ENCODE measurements at places on chromosomes 4 and X.
A peak's percentile ranks its signal among the peaks of the same experiment; 100 is the strongest.

GRCh38 chr4:66328803-66329574, 658.7 kb upstream of the EPHA5 start:
- no peak overlapping the region for H3K27ac ChIP-seq
- no peak for DNase-seq
- no peaks in the 10 kb centered on the region for H3K4me1 ChIP-seq
- no peaks in the 10 kb centered on the region for H3K27me3 ChIP-seq
- no peaks in the 10 kb centered on the region for H3K36me3 ChIP-seq

GRCh38 chrX:662126-662525, 31.5 kb downstream of the SHOX start:
- H3K4me1 ChIP-seq = no peaks in the 10 kb centered on the region
- no peak overlapping the region for H3K27ac ChIP-seq
- no peaks in the 10 kb centered on the region for H3K36me3 ChIP-seq
- no peak overlapping the region for H3K4me3 ChIP-seq

GRCh38 chrX:39559229-39559628, 538.5 kb downstream of the BCOR start:
- no peak overlapping the region for H3K4me3 ChIP-seq
- H3K27ac ChIP-seq = no peak overlapping the region
- no peaks in the 10 kb centered on the region for H3K4me1 ChIP-seq
- H3K36me3 ChIP-seq = no peaks in the 10 kb centered on the region
- no peak for DNase-seq

DNA sequence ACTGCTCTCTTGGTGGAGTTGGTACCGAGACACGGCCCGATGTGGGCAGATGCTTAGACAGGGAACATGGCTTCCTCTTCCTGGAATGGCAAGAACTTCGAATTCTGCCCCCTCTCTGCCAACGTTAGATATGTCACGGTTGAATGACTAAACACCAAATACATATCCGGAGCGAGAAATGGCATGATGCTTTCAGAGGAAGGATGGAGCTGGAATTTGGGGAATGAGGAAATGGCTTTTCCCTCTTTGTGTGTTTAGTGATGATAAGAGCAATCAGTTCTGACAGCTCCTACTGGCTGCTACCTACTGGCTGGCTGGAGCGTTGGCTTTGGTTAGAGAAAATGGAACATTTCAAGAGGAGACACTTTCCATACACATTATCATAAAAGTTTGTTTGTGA, 140.0 kb downstream of the DHRSX start:
- no peaks in the 10 kb centered on the region for H3K4me1 ChIP-seq
- no peak overlapping the region for H3K27ac ChIP-seq
- no peak overlapping the region for H3K4me3 ChIP-seq
- H3K27me3 ChIP-seq = no peaks in the 10 kb centered on the region

GRCh38 chr4:2042204-2042946, 16.8 kb upstream of the NAT8L start:
- H3K27ac ChIP-seq = no peak overlapping the region
- H3K4me1 ChIP-seq = peaks cover 10% of the 10 kb centered on the region
- no peaks in the 10 kb centered on the region for H3K36me3 ChIP-seq
- H3K27me3 ChIP-seq = peaks cover 34% of the 10 kb centered on the region
- peak overlapping the region; percentile 54 for H3K4me3 ChIP-seq
- DNase-seq = no peak

DNA sequence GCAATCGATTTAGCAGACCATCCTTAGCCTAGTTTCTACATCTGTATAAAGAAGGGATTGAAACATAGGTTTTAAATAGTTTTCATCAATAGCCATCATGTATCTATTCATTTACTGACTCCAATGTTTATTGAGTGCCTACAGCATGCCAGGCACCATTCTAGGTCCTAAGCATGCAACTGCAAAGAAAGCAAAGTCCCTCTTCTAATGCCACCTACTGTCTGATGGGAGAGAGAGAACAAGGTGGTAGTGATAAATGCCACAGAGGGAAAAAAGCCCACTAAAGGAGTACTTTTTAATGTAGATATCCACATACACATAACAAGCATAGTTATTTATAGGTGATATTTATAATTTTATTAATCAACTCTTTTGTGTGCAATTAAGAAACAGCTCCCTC, 67.6 kb upstream of the PPARGC1A start:
- no peaks in the 10 kb centered on the region for H3K36me3 ChIP-seq
- no peak for DNase-seq
- no peaks in the 10 kb centered on the region for H3K27me3 ChIP-seq
- H3K4me1 ChIP-seq = peaks cover 2% of the 10 kb centered on the region

- no peaks in the 10 kb centered on the region for H3K4me1 ChIP-seq
- H3K4me3 ChIP-seq = no peak overlapping the region
- DNase-seq = no peak
- no peaks in the 10 kb centered on the region for H3K36me3 ChIP-seq
- H3K27ac ChIP-seq = no peak overlapping the region
- H3K27me3 ChIP-seq = no peaks in the 10 kb centered on the region
These were observed 137.1 kb downstream of the RELL1 start for GRCh38 chr4:37549041-37549440.

DNA sequence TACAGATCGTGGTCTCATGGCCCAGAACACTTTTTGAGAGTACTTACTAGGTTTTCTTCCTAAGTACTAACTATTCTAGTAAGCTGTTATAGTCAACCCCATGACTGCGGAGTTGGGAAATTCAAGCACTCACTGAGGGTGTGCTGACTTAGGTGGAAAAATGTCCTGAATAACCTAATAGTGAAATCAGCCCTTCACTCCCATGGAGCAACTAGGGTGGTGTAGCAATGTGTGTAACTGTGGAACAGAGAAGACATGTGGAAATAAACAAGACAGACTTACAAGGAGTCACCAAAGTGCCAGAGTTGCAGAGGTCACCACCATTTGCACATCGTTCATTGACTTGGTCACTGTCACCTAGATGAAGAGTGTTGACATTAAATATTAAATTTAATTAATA, 12.1 kb upstream of the VSIG4 start:
- H3K4me1 ChIP-seq = no peaks in the 10 kb centered on the region
- no peak overlapping the region for H3K4me3 ChIP-seq
- no peak overlapping the region for H3K27ac ChIP-seq

- H3K36me3 ChIP-seq = no peaks in the 10 kb centered on the region
- no peak overlapping the region for H3K4me3 ChIP-seq
- no peak overlapping the region for H3K27ac ChIP-seq
- no peak for DNase-seq
- H3K27me3 ChIP-seq = no peaks in the 10 kb centered on the region
These were observed 24.8 kb downstream of the LRBA start for GRCh38 chr4:150990250-150990649.

DNA sequence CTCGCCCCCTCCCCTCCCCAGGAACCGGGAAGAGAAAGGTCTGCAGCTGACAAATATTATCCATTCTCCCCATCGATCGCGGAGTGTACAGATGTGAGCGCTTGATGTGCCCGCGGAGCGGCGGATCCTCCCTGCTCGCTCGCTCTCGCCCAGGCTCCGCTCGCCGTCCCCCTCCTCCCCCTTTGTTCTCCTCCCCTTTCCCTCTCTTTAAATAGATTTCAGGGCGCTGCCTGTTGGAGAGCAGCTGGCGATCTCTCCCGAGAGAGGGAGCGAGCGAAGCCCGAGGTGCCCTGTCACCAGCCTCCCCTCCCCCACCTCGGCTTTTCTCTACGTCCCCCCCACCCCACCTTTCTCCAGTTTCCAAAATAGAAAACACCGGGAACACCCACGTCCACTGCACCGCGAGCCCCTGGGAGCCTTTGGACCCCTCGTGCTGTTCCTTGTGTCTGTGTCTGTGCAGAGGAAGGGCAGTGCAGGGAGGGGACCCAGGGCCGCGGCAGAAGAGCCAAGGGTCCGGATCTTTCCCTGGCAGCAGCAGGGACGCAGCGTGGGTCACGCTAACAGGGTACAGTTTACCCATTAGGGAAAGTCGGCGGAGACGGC, 56.6 kb upstream of the BCOR start:
- H3K27me3 ChIP-seq = no peaks in the 10 kb centered on the region
- peak; percentile 69 for DNase-seq
- peak overlapping the region; percentile 54 for H3K4me3 ChIP-seq
- H3K36me3 ChIP-seq = no peaks in the 10 kb centered on the region

DNA sequence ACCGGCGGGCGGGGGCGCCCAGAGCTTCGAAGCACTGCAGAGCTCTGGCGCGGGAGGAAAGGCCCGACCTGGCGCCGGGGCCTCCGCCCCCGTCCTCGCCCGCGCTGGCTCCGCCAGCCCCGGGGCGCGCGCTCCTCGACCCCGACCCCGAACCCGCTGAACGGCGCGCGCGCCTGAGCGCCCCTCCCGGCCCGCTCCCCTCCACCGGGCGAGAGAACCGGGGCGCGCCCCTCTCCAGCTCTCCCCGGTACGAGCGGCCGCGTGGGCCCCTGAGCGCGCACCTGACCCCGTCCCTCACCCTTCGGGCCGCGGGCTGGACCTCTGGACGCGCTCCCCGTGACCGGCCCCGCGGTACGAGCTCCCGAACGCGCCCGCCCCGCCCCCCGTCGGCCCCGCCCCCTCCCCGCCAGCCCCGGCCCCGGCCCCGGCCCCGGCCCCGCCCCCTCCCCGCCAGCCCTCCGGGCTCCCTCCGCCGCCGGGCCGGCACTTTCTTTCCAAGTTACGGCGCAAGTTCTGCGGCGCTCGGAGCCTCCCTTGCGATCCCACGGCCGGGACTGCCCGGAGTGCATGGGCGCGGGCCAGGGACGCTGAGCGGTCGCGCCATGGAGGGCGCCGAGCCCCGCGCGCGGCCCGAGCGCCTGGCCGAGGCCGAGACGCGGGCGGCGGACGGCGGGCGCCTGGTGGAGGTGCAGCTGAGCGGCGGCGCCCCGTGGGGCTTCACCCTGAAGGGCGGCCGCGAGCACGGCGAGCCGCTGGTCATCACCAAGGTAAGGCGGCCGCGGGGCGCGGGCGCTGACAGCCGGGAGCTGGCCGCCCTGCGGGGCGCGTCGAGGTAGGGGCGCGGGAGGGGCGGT, at the start of gene SHROOM2:
Gene SHROOM2, plus strand, starts transcription at position 486 of the 854 bp plus-strand sequence. Its CDS starts 117 bp downstream, at position 603.
- no peak within 1 kb of the TSS for H3K27ac ChIP-seq
- no peaks in the 10 kb centered on the region for H3K36me3 ChIP-seq
- H3K27me3 ChIP-seq = no peaks in the 10 kb centered on the region
- DNase-seq = no peak

DNA sequence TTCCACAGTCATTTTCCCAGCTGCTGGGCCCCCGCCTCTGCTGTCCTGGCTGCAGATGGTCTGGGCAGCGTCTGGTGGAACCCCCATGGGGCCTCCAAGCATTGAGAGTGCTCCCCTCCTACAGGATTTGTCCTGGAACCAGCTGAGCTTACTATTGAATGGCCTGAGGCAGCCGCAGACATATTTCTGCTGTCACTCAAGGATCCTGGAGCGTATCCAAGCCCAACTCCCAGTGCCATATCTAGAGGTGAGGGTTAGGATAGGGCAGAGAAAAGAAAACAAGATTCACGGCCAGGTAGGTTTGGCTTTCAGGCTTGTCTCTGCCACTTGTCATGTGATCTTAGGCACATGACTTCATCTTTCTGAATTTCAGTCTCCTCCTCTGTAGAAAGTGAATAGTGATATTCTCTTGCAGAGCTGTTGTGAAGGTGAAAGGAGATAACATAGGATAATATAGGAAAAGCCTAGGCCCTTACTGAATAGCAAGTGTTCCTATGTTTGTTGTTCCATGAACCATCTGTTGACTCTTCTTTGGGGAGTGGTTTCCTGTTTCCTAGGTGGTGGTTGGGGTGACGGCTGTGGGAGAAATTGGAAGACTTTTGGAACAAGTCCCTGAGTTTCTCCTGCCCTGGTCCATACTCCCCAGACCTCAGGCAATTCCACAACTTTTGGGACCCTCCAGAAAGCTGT, 52.3 kb downstream of the SEPSECS start:
- H3K4me1 ChIP-seq = peaks cover 31% of the 10 kb centered on the region
- H3K27me3 ChIP-seq = no peaks in the 10 kb centered on the region
- peak; percentile 55 for DNase-seq
- no peak overlapping the region for H3K4me3 ChIP-seq
- peak overlapping the region; percentile 47 for H3K27ac ChIP-seq

DNA sequence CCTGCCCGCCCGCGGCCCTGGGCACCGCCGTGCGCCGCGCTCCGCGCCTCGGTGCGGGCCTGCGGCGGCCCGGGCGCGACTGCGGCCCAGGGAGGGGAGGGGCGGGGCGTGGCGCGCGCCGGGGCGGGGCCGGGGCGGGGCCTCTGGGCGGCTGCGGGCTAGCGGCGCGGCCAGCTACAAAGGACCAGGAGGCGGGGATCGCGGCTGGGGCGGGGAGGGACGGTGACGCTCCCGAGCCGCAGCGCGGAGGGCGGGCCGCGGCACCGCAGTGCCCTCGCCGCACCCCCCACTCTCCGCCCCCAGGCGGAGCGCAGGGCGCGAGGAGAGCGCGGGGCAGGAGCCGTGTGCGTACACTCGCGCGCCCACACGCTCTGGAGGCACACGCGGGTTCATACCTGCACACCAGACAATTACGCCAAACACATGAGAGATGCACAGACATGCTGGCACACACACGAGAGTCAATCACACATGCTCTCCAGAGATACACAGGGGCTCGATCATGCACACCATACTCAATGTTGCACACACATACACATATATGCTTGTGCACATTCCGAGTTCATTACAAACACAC, at the start of gene CRMP1:
Gene CRMP1, minus strand, starts transcription at position 83 of the 577 bp plus-strand sequence. CDS start 117 bp downstream, outside the sequence.
- H3K4me1 ChIP-seq = peaks cover 2% of the 10 kb centered on the region
- H3K4me3 ChIP-seq = peak within 1 kb of the TSS; percentile 17
- H3K36me3 ChIP-seq = no peaks in the 10 kb centered on the region
- no peak within 1 kb of the TSS for H3K27ac ChIP-seq

DNA sequence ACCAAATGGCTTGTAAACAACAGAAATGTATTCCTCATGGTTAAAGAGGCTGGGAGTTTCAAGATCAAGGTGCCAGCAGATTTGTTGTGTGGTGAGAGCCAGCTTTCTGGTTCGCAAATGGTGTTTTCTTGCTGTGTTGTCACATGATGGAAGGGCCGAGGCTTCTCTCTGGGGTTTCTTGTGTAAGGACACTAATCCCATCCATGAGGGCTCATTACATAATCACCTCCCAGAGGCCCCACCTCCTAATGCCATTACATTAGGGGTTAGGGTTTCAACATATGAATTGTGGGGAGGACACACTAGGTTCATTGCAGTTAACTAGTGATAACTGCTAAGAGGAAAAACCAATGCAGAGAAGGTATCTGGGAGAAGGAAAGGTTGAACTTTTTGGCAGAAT, 103.5 kb upstream of the ENPEP start:
- H3K36me3 ChIP-seq = no peaks in the 10 kb centered on the region
- no peak overlapping the region for H3K4me3 ChIP-seq
- no peak overlapping the region for H3K27ac ChIP-seq
- H3K4me1 ChIP-seq = no peaks in the 10 kb centered on the region

DNA sequence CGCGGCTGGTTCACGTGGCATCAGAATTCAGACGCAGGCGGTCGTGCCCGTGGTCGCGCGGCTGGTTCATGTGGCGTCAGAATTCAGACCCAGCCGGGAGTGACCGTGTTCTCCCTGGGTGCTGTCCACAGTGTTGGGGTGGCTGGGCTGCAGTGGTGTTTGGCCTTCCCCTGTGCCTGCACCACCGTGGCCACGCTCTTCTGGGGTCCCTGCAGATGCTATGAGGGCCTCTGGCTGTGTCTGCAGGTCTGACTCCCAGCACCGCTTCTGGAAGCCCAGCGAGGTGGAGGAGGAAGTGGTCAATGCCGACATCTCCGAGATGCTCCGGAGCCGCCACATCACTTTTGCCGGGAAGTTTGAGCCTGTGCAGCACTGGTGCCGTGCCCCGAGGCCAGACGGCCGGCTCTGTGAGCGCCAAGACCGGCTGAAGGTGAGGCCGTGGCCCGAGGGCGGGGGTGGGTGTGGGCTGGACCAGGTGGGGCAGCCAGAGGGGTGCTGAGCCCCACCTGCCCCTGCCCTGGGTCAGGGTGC, 26.4 kb downstream of the NKX1-1 start:
- H3K27ac ChIP-seq = no peak overlapping the region
- H3K27me3 ChIP-seq = no peaks in the 10 kb centered on the region
- no peak overlapping the region for H3K4me3 ChIP-seq
- DNase-seq = peak; percentile 48
- peaks cover 25% of the 10 kb centered on the region for H3K36me3 ChIP-seq

All from heart left ventricle (tissue), 16 donors.